ENCODE measurements at places on chromosomes 12 and 14. TPM values are rescaled to one million over a fixed set of nuclear protein-coding genes. Genes with fewer than 3 reads are reported as not detected.

The ARHGAP9 gene
- not detected for polyA plus RNA-seq

The RERG gene
- polyA plus RNA-seq, result 4.2 TPM

The RNU6-7 gene
- polyA plus RNA-seq, result not detected

The KCNC2 gene
- polyA plus RNA-seq, result not detected

The ZDHHC22 gene
- 3.5 TPM for polyA plus RNA-seq

The TSPAN19 gene
- 5.3 TPM for polyA plus RNA-seq

The PDE3A gene
- 2.7 TPM for polyA plus RNA-seq

The PCED1B gene
- polyA plus RNA-seq, result not detected

The CLEC14A gene
- 1.1 TPM for polyA plus RNA-seq

The TAS2R8 gene
- polyA plus RNA-seq, result not detected

The CMA1 gene
- not detected for polyA plus RNA-seq

The TDG gene
- 16.4 TPM for polyA plus RNA-seq

The CCDC196 gene
- 0.65 TPM for polyA plus RNA-seq

The ACTR6 gene
- 168 TPM for polyA plus RNA-seq

The DEGS2 gene
- 1.2 TPM for polyA plus RNA-seq

The FGF23 gene
- polyA plus RNA-seq, result not detected

The KRT78 gene
- polyA plus RNA-seq, result not detected

The CLEC4D gene
- polyA plus RNA-seq, result not detected

Data from Purkinje cell (primary cell).